Liver (tissue), 10 donors: ENCODE measurements at places on chromosomes 12 and 14. TPM values are rescaled to one million over a fixed set of nuclear protein-coding genes. Genes with fewer than 3 reads are reported as not detected.

WSCD2 gene
- total RNA-seq: under 0.01 TPM

NTF3 gene
- 0.89 TPM for total RNA-seq

NOVA1 gene
- 0.79 TPM for total RNA-seq

AQP6 gene
- total RNA-seq: not detected

LRFN5 gene
- total RNA-seq: 0.08 TPM

SERPINA9 gene
- not detected for total RNA-seq

C12orf50 gene
- total RNA-seq: 0.08 TPM

RERGL gene
- total RNA-seq: 0.19 TPM

TMEM229B gene
- total RNA-seq: 2.0 TPM

TAS2R20 gene
- total RNA-seq: 1.4 TPM

GRCh38 chr14:106021832-106022231 is 495.4 kb downstream of the TMEM121 start:
- no peaks in the 10 kb centered on the region for H3K36me3 ChIP-seq
- no peaks in the 10 kb centered on the region for H3K27me3 ChIP-seq
- no peak overlapping the region for H3K27ac ChIP-seq
- DNase-seq: no peak
- H3K4me3 ChIP-seq: no peak overlapping the region

GRCh38 chr12:122051231-122051876 is 27.2 kb upstream of the MLXIP start:
- no peak for DNase-seq
- no peak overlapping the region for H3K4me3 ChIP-seq
- peaks cover 29% of the 10 kb centered on the region for H3K4me1 ChIP-seq
- H3K36me3 ChIP-seq: peaks cover 7% of the 10 kb centered on the region
- H3K27me3 ChIP-seq: no peaks in the 10 kb centered on the region

DNA sequence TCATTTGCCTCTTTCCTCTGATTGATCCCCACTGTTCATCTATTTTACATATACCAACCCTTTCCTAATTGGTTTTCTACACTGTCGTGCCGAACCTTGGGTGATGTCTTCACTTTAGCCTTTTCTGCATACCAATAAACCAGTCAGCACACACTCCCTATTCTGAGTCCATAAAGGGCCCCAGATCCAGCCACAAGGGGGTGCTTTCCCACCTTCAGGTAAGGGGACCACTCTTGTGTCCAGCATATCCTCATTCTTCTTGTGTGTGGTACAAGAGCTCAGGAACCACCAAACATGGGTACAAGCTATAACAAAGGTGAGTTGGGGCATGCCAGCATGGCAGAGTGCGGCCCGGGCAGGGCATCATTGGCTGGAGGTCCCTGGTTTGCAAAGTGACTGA is 859.8 kb downstream of the FSCB start:
- no peaks in the 10 kb centered on the region for H3K36me3 ChIP-seq
- DNase-seq: no peak
- no peaks in the 10 kb centered on the region for H3K4me1 ChIP-seq
- H3K27ac ChIP-seq: no peak overlapping the region

- no peaks in the 10 kb centered on the region for H3K4me1 ChIP-seq
- H3K36me3 ChIP-seq: no peaks in the 10 kb centered on the region
- no peak overlapping the region for H3K4me3 ChIP-seq
- DNase-seq: no peak
Observed at GRCh38 chr12:89775063-89775985, 66.7 kb upstream of the ATP2B1 start.

DNA sequence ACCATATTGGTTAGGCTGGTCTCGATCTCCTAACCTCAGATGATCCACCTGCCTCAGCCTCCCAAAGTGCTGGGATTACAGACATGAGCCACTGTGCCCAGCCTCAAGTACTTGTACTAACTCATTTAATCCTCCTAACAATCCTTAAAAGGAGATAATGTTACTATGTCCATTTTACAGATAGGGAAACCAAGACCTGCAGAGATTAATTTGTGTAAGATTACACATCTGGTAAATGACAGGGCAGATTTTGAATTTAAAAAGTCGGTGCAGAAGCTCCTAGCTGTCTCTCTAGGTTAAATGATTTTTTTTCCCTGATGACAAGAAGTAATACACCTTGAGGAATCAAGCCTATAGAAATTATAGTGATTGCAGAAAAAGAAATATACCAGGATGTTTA is 13.7 kb upstream of the HECTD1 start:
- H3K4me1 ChIP-seq: no peaks in the 10 kb centered on the region
- H3K36me3 ChIP-seq: no peaks in the 10 kb centered on the region
- no peak overlapping the region for H3K4me3 ChIP-seq
- no peak overlapping the region for H3K27ac ChIP-seq

DNA sequence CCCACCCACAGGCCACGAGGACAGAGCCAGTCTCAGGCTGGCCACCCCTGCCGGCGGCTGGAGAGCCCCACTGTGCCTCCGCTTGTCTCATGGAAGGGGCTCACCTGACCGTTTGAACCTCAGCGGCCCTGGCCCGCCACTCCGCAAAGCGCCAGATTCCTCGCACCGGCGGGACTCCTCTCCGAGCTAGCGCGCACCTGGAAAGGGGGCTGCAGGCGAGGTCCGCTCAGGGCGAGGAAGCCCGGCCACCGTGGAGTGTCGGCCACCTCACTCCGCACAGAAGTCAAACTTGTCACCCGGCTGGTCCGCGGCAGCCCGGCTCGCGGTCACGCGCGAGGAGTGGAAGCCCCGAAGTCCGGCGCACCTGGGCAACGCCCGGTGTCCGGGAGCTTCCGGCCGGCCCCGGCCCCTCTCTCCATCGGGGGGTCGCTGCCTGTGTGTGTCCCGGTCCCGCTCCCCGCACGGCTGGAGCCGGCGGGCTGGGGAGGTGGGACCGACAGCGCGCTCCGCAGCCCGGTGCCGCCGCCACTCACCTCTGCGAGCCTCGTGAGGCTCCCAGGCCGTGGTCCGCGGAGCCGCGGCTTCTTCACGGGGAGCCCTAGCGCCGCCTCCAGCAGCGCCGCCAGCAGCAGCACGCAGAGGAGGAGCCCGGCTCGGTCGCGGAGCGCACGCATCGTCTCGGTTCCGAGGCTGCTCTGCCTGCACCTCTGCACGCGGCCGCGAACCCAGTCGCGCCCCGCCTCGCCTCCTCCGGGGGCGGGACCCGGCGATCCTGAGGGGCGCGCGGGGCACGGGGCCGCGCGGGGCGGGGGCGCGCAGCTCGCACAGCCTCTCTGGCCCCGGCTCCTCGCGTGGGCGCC is at the start of gene ISM2:
TSS of gene ISM2 (minus strand) at position 697 of the 860 bp plus-strand sequence. CDS start at position 674, 23 bp downstream.
- peaks cover 12% of the 10 kb centered on the region for H3K4me1 ChIP-seq
- DNase-seq: no peak
- peaks cover 4% of the 10 kb centered on the region for H3K27me3 ChIP-seq

GRCh38 chr12:112307317-112308011 is 74.8 kb downstream of the HECTD4 start:
- no peak for DNase-seq
- H3K4me1 ChIP-seq: peaks cover 21% of the 10 kb centered on the region
- H3K4me3 ChIP-seq: no peak overlapping the region
- H3K27ac ChIP-seq: no peak overlapping the region
- H3K36me3 ChIP-seq: peaks cover 2% of the 10 kb centered on the region

- H3K27ac ChIP-seq: no peak overlapping the region
- no peak overlapping the region for H3K4me3 ChIP-seq
Observed at GRCh38 chr12:28130625-28131598, 59.3 kb upstream of the CCDC91 start.

DNA sequence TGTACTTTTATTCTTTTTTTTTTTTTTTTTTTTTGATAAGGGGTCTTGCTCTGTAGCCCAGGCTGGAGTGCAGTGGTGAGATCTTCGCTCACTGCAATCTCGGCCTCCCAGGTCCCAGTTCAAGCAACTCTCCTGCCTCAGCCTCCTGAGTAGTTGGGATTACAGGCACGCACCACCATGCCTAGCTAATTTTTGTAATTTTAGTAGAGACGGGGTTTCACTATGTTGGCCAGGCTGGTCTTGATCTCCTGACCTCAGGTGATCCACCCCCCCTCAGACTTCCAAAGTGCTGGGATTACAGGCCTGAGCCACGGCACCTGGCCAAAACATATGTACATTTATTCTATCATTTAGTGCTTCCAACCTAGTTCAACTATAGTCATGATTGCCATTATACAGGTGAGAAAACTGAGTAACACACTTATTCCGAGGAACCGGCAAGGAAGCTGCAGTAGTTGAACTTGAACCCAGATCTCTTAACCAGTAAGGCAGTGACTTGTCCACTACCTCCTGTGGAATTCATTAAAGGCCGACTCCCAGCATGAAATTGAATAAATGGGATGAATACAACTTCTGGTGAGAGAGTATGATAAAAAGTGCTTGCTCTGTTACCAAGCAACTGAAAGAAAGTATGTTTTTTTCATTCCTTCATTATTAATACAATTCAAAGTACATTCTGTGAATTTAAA is 755 bp upstream of the ATF7IP start:
- no peaks in the 10 kb centered on the region for H3K4me1 ChIP-seq
- no peak overlapping the region for H3K27ac ChIP-seq
- H3K4me3 ChIP-seq: no peak overlapping the region

DNA sequence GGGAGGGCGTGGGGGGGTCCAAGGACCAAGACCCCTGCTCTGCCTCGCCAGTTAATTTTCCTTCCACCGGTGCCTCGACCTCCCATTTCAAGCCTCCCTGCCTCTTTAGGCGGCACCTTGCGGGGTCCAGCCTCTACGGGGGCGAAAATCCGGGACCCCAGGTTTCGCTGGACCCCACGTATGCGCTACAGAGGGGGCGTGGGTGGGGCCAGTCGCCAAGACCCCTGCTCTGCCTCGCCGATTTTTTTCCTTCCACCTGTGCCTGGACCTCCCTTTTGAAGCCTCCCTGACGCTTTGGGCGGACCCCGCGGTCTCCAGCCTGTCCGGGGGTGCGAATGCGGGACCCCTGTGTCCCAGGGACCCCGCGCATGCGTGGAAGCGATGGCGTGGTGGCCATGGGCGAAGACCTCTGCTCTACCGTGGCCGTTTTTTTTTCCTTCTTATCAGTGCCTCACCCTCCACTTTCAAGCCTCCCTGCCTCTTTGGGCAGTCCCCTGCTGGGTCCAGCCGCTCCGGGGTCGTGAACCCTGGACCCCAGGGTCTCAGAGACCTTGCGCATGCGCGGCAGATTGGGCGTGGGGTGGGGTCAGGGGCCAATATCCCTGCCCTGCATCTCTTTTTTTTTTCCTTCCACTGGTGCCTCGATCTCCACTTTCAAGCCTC is 324.2 kb downstream of the ALG10 start:
- H3K36me3 ChIP-seq: no peaks in the 10 kb centered on the region
- H3K27ac ChIP-seq: no peak overlapping the region
- no peaks in the 10 kb centered on the region for H3K27me3 ChIP-seq
- peaks cover 2% of the 10 kb centered on the region for H3K4me1 ChIP-seq

DNA sequence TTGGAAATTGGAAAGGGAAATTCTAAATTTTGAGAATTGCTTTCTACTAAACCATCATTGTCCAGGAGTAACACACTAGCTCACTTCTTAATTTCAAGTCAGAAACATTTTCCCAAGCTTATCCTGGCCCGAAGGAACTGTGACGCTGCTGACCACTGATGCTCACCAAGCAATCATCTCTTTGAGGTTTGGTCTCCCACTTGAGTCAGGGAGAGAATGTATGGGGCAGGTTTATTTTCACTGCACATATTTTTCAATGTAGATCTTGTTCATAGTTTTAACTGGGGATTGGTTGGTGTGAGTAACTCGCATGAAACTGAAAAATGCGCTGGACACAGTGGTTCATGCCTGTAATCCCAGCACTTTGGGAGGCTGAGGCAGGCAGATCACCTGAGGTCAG is 12.9 kb upstream of the RNASE10 start:
- no peak overlapping the region for H3K4me3 ChIP-seq
- H3K36me3 ChIP-seq: no peaks in the 10 kb centered on the region
- no peak overlapping the region for H3K27ac ChIP-seq
- DNase-seq: no peak
- no peaks in the 10 kb centered on the region for H3K27me3 ChIP-seq

GRCh38 chr12:9347328-9348127 is 139.3 kb upstream of the PZP start:
- H3K27me3 ChIP-seq: no peaks in the 10 kb centered on the region
- H3K27ac ChIP-seq: no peak overlapping the region
- H3K4me1 ChIP-seq: no peaks in the 10 kb centered on the region
- DNase-seq: no peak
- no peaks in the 10 kb centered on the region for H3K36me3 ChIP-seq

DNA sequence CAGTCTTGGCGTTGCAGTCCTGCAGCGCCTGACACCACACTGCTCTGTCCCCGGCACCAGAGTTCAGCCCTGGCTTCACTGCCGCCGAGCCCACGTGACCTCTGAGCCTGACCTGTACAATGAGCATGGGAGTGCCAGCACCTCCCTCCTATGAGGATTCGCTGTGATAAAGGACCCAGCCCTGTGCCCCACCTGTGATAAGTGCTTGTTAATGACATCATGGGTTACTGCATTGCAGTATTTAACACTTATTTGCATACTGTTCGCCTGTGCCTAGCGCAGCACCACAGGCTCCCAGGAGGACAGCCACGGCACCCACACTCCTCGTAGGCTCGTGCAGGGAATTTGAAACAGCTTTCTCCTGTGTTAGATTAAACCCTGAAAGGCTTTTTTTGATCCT is 118.2 kb upstream of the GSC start:
- H3K4me1 ChIP-seq: no peaks in the 10 kb centered on the region
- H3K27me3 ChIP-seq: no peaks in the 10 kb centered on the region
- no peaks in the 10 kb centered on the region for H3K36me3 ChIP-seq
- DNase-seq: no peak
- H3K27ac ChIP-seq: no peak overlapping the region

- no peak overlapping the region for H3K4me3 ChIP-seq
- no peaks in the 10 kb centered on the region for H3K27me3 ChIP-seq
- no peaks in the 10 kb centered on the region for H3K36me3 ChIP-seq
- H3K27ac ChIP-seq: no peak overlapping the region
- DNase-seq: no peak
- no peaks in the 10 kb centered on the region for H3K4me1 ChIP-seq
Observed at GRCh38 chr14:81686512-81686911, 152.9 kb upstream of the SEL1L start.

DNA sequence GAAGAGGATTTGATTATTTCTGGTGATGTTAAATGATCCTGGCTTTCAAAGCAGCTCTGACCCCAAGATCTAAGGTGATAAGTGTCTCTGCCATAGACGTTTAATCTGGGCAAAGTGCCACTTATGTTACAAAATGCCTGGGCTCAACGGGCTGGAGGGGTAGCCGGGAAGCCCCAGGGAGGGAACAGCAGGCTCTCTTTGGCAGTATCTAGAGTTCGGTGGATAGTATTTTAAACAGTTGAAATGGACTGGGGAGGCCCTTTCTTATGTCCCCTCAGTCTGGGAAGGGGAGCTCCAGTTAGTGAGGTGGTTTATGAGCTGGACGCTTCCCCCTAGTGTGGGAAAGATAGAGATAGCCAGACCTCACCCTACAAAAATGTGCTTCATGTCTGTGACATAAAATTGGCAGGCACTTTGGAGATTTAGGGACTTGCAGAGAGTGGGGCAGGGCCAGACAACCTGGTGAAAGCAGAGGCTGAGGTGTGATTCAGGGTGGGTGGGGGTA is 5.5 kb upstream of the HOXC11 start:
- no peak overlapping the region for H3K27ac ChIP-seq
- H3K27me3 ChIP-seq: no peaks in the 10 kb centered on the region
- H3K4me3 ChIP-seq: no peak overlapping the region
- no peaks in the 10 kb centered on the region for H3K36me3 ChIP-seq

- no peak for DNase-seq
- H3K27ac ChIP-seq: peak overlapping the region; percentile 56
- H3K4me1 ChIP-seq: peaks cover 34% of the 10 kb centered on the region
- H3K36me3 ChIP-seq: no peaks in the 10 kb centered on the region
- H3K27me3 ChIP-seq: no peaks in the 10 kb centered on the region
- no peak overlapping the region for H3K4me3 ChIP-seq
Observed at GRCh38 chr14:37864861-37865718, 269.7 kb downstream of the TTC6 start.

GRCh38 chr12:76539727-76540126 is 19.8 kb downstream of the OSBPL8 start:
- H3K27me3 ChIP-seq: no peaks in the 10 kb centered on the region
- no peaks in the 10 kb centered on the region for H3K4me1 ChIP-seq
- H3K27ac ChIP-seq: no peak overlapping the region
